ENCODE measurements at places on chromosomes 5 and 9.
A peak's percentile ranks its signal among the peaks of the same experiment; 100 is the strongest.

- no peak for DNase-seq
Observed at GRCh38 chr5:2111569-2112105, 228.9 kb upstream of the IRX4 start.

DNA sequence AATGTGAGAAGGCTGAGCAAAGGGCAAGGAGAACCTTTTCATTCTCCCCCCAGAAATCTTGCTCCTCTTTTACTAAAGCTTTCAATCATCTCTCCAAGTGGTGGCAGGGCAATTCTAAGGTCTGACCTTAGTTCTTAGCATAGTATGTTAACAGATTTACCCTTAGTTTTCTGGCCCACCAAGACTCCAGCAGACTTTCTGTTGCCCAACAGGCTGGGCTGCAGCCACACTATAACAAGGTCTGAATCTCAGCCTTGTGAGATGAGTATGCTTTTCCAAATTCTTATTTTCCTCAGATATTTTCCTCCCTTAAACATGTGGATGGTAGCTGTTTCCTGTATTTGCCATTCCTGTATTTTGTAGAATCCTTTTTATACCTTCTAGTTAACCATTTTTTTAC, 69.5 kb downstream of the NIPBL start:
- DNase-seq: no peak

- no peak for DNase-seq
Observed at GRCh38 chr9:35569206-35569605, 35.9 kb upstream of the TESK1 start.

DNA sequence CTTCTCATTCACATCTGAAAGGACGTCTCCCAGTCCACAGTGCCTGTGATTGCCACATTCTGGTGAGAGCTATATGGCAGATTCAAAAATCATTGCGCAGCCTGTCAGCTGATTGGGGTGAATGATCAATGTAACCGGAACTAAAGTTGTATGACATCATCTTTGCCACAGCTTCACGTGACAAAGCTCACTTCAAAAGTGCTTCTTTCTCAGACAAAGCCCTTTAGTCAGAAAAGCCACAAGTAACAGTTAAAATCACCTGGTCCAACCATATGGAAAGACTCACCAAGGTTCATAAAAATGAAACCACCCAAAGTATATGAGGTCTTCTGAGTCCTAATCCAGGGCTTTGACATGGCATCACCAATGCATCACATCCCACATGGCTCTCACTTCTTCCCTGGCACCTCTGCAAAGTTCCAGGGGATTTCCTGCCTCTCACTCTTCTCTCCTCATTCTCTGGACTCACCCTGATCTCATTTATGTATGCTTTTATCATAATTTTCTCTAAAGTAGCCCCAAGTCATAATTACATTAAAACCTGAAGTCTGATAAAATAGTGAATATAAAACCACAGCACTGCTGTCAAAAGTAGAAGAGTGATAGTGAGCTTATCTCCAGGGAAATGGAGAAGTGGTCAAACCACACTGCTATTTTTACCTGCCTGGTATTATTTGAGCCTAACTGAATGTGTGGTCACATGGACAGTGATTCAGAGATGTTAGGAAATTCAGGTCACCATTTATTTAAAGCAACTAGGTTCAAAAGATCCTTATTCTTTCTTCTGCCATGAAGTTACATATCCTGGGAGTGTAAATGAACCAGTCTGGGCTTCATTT, 193.1 kb upstream of the PTGER4 start:
- peak; percentile 60 for DNase-seq

DNA sequence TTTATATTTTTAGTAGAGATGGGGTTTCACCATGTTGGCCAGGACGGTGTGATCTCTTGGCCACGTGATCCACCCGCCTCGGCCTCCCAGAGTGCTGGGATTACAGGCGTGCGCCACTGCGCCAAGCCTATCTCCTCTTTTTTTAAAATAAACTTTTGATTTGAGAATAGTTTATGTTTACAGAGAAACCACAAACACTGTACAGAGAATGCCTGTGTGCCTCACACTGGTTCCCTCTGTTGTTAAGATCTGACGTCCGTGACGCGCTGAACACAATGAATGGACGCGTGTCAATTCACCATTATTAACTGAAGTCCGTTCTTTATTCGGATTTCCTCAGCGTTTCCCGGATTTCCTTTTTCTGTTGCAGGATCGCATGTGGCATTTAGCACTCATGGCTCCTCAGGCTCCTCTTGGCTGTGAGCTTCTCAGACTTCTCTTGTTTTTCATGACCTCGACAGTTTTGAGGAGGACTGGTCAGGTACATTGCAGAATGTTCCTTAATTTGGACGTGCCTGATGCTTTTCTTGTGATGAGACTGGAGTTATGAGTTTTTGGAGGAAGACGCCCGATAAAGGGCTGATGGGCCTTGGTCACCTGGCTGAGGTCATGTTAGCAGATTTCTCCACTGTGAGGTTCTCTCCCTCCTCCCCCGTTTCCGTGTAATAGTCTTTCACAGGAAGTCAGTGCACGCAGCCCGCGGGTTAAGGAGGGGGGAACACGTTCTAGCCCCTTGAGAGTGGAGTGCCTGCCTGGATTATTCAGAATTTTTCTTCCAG, 69.6 kb downstream of the ANKRD33B start:
- DNase-seq: no peak

GRCh38 chr5:169534311-169534880, 49.2 kb upstream of the SPDL1 start:
- no peak for DNase-seq

DNA sequence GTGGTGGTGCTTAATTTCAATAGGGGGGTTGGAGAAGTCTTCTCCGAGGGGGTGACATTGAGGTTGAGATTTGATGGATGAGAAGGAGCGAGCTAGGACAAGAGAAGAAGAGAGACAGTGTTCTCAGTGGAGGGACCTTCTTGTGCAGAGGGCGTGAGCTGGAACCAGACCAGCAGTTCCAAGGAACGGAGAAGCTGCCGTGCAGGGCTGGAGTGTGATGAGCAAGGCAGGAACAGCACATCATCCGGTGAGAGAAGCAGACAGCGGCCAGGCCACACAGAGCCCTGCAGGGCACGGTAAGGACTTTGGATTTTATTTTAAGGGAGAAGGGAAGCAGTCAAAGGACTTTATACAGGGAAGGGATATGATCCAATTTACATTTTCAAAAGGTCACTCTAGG, 206.9 kb downstream of the MELK start:
- no peak for DNase-seq

- no peak for DNase-seq
Observed at GRCh38 chr9:110967196-110967595, 71.1 kb downstream of the LPAR1 start.

DNA sequence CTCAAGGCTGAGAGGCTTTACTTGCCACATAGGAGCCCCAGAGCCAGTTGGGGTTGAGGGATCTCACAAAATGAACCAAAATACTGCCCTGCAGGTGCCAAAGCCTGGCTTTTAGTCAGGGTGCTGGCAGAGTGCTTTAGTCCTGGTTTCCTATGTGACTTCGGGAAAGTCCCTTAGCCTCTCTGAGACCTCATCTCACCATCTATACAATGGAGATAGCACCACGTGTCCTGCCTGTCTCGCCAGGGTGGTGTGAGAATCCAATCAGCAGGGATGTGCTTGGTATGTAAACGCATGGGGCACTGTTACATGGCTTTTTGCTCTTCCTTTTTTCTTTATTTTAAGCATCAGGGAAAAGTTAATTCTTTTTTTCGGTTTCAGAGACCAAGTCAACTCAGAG, 68.3 kb downstream of the SHB start:
- no peak for DNase-seq

GRCh38 chr9:137657606-137658005, 38.8 kb downstream of the EHMT1 start:
- DNase-seq: no peak

DNA sequence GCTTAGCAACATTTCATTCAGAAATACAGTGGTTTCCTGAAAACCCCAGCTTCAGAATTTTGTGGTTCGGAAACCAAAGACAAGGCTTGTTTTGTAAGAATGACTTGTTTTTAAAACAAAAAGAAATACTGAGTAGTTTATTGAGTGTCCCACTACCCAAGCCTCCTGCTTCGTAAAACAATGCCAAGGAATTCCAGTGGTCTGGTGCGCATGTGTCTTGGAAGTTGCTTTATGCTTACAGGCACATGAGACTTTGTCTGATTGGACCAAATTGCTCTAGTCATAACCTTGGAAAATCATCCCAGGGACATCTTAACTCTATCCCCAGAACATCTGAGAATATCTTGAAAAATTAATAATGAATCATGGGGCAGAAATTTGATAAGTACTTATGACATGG, 77.1 kb upstream of the FST start:
- no peak for DNase-seq

DNA sequence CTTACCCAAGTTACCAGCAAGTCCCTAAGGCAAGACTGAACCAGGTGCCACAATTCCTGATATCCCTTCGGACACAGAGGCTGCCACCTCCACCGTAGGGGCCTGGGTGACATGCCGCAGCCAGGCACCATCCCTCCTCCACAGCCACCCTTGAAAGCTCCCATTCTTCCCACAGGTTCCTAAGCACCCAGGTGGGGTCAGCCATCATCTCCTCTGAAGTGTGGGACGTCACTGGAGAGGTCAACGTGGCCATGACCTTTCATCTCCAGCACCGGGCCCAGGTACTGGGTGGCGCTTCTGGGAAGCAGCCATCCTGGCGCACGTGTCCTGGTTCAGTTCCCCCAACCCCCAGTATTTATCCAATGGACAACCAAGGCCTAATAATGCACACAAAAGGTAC, 8.2 kb downstream of the ADGRD2 start:
- DNase-seq: no peak

DNA sequence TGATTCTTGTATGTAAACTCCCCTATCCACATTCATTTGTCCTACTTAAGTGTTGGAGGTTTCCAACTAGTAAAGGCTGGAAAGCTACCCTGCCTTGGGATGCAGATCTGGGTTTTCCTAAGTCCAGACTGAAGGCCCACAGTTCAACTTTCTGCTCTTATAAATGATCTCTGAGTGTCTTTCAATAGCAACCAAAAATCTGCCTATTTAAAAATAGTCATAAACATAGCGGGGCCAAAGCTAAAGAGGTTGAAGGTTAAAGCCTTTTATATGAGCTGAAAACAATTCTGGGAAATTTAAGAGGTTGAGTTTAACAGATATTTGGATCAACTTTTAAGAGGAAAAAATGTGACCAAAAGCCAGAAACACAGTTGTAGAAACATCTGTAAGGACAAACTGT, 87.2 kb downstream of the NTRK2 start:
- no peak for DNase-seq

DNA sequence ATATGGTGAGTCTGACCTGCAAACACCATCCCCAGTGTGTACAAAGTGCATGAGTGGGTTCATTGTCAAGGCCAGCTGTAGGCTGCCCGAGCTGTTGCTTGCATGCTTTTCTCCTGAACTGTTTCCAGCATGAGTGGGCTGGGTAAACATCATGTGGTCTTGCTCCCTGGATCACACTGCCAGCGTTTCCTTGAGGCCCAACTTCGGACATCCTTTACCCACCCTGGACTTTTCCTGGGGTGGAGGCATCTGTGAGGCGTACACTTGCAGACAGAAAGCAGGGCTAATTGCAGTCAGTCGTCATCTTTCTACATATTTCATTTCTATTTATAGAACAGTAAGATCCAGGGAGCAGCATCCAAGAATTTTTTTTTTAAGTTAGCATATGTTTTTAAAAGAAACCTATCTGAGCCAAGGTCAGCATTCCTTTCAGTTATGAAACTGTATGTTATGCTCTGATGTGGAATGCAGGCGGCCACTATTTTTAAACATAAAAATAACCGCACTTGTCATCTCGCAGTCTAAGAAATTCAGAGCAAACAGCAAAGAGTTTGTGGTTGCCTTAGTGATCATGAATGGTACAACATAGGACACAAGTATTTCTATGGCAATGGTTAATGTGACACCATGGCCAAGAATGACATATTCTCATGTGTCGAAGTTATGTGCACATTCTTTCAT, 106.5 kb upstream of the DMRT1 start:
- DNase-seq: no peak

- no peak for DNase-seq
Observed at GRCh38 chr9:107020040-107020530, 157.1 kb downstream of the ZNF462 start.

- DNase-seq: no peak
Observed at GRCh38 chr9:123475407-123475806, 119.4 kb downstream of the CRB2 start.

GRCh38 chr9:123408313-123409262, 52.6 kb downstream of the CRB2 start:
- no peak for DNase-seq

GRCh38 chr9:9215050-9215449, 1397.8 kb downstream of the PTPRD start:
- no peak for DNase-seq

DNA sequence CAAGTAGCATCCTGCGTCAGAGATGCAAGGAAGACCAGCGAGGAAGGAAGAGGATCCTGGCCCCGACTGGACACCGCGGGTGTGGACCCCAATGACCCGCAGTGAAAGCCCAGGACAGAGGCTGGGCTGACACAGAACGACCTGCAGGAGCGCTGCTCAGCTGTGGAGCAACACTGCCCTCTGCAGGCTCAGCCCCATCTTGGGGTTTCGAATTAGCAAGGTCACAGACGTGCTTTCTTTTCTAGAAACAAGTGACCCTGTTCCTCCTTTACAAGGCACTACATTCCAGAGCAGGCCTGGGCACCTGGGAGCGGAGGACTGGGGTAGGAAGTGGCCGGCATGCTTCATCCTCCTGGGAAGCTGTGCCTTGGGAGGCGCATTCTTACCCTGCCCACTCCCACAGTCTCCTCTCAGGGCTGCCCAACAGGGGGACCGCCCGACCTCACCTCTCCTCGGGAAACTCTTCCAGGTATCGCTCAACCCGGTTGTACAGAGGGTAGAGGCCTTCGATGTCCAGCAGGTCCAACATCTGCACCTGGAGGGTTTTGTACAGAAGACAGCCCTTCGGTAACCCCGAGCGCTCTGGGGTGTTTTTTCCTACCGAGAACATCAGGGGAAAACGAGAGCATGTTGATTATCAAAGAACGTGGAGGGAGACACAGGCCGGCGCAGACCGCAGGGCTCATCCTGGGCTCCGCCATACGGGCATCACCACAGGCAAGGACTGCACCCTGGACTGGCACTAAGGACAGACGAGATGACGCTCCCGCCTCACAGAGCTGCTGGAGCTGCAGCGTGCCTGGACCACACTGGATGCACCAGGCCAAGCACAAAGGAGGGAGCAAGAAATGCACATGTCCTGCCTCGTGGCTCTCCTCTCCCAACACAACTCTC, 35.0 kb downstream of the IPPK start:
- peak; percentile 33 for DNase-seq

GRCh38 chr9:38431116-38431515, 6.9 kb upstream of the IGFBPL1 start:
- no peak for DNase-seq

DNA sequence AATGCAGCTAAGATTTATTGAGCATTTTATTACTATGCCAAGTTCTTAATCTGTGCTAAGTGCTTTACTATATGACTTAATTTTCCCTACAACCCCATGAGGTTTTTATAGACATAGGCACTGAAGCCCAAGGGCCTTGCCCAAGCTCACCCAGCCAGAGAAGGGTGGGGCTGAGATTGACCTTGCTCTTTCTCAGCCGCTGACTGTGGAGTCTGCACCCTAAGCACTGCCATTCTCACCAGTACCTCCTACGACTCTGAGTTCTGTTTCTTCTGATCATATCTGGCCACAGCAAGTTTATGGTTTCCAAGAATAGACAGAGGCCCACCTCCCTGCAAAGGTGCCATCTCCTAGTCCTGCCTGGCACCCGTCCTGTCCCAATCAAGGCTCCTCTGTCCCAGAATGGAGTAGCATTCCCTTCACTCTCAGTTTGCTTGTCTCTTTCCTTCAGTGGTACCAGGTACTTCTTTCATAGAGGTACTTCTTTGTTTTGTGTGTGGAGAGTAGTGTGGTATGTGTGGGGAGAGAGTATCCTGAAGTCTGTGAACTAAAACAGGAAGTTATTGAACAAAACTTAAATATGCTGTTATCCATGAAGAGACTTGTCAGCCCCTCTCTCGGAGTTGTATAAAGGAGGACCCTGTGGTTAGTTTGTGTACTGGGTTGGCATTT, 42.6 kb downstream of the CSF1R start:
- no peak for DNase-seq
